ENCODE measurements at places on chromosomes 6 and 20.

GRCh38 chr6:47967843-47968242 lies 143.2 kb downstream of the PTCHD4 start:
- no peak for DNase-seq

DNA sequence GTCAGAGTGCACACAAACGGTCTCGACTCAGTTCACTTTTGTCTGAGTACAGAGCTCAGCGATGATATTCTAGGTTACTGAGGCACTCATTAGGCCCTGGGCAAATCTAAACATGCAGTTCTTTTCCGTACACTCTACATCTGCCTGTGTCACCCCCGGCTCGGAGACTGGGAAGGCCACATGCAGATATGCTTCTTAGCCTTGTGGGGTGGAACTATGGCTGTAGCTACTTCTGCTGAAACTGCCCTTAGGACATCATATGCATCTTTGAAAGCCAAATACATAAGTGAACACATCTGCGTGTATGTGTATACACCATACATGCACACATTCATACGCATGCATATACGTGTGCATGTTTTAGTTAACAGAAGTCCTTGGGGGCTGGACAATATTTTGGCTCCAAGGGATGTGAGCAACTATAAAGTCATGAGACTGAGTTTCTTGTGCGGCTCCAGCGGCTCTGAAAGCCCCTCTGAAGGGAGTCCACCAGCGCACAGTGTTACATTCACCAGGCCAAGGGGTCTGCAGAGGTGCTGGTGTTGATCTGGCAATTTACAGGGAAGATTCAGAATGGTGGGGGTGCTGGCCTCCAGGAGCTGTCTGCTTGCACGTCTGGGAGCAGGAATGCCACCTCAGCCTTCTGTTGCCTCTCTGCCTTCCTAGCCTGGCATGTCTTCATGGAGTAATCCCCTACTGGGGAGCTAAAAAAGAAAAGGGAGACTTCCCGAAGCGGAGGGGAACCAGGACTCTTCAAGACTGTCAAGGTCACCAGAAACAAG lies 31.6 kb downstream of the PSMG4 start:
- no peak for DNase-seq

DNA sequence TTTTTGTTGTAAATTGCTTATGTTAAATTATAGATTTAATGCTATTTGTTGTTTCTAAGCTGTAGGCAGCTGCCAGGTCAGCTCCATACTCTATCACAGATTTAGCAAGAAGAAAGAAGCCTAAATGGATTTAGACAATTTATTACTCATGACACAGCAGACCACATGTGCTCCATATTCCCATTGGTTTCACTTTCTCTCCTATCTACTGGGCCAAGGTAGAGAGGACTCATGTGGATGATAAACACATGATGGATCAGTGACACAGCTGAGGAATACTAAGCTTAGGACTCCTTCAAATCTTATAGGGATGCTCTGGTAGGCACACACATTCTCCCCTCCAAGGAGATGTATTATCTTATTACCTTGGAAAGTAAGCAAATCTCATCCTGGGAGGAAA lies 553.0 kb upstream of the ADGRB3 start:
- no peak for DNase-seq

DNA sequence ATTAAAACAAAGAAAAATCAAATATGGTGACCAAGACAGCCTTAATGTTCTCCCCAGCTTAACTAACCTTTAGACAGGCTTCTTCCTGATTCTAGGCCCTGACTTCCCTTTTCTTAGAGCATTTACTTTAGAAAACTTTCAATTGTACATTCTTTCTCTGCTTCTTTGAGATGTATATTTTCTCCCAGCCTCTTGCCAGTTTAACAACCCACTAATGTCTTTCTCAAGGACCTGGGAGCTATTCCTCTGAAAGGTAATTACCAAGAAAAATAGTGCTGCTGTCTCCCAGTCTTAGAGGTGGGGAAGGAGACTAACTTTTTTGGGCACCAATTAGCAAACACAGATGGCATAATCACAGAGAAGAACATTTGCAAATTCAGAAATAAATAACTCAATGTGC lies 62.8 kb upstream of the KCNQ5 start:
- no peak for DNase-seq

- no peak for DNase-seq
These were observed 4.8 kb upstream of the MUC22 start for GRCh38 chr6:31005249-31006020.

GRCh38 chr6:110063594-110064263 lies 85.6 kb downstream of the GPR6 start:
- no peak for DNase-seq

- DNase-seq, result no peak
These were observed 40.2 kb downstream of the MRPL14 start for GRCh38 chr6:44086931-44087574.

GRCh38 chr6:119078376-119079282 lies at the start of gene FAM184A:
Gene FAM184A, minus strand, starts transcription at chr6:119078664. Its CDS starts 365 bp downstream, at chr6:119078299.
- DNase-seq, result peak; percentile 41

GRCh38 chr6:117265410-117266256 lies at the start of gene VGLL2:
Gene VGLL2, plus strand, starts transcription at chr6:117265558. Its CDS starts 206 bp downstream, at chr6:117265764.
- no peak for DNase-seq

GRCh38 chr20:52303281-52303950 lies 111.8 kb upstream of the ZFP64 start:
- no peak for DNase-seq

GRCh38 chr6:85455471-85456026 lies 5.7 kb downstream of the NT5E start:
- no peak for DNase-seq

DNA sequence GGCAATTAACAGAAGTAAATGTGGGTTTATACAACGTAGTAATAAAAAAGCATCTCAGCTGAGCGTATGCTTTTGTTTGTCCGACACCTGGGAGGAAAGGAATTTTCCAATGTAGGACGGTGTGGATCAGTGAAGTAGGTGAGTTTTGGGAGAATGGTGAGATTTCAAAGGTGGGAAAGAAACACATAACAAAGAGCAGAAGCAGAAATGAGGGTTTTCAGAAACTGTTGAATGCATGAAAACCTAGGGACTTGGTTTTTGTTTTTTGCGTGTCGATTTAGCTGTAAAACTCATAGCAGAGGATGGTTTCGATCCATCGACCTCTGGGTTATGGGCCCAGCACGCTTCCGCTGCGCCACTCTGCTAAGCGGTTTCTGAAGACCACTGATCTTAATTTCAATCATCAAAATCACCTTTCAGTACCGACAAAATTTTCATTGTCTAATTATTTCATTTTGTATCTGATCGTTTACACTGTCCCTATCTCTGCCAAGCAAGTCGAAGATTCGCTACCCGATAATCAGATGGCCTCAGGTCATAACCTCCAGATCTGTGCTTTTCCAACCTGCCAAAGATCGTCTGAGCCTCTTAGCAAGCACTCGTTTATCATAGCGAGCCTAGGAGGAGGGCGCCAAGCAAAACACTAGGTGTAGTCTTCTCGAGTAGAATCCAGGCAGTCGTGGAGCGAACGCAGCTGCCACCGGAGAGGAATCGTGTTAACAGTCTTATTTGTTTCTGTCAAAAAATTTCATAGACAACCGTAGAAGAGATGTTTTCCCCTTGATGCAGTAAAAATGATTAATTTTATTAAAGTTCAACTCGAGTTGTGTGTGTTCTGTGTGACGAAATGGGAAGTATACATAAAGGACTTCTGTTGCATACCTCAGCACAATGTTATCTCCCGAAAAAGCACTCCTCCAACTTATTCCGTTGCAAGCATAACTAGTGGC lies 20.9 kb upstream of the POM121L2 start:
- peak; percentile 21 for DNase-seq

- DNase-seq, result no peak
These were observed 124.2 kb downstream of the GRM4 start for GRCh38 chr6:34021554-34022190.

- no peak for DNase-seq
These were observed 86.4 kb downstream of the MAP3K7 start for GRCh38 chr6:90500458-90500857.

- DNase-seq, result no peak
These were observed 14.9 kb downstream of the RCAN2 start for GRCh38 chr6:46476301-46476700.

- DNase-seq, result no peak
These were observed 124.6 kb downstream of the SYCP2 start for GRCh38 chr20:59808729-59809381.

GRCh38 chr6:150651808-150652470 lies 52.3 kb downstream of the PLEKHG1 start:
- DNase-seq, result no peak

All from GM19239 (cell line).